GDM1 (cell line): ENCODE measurements at places on chromosomes 1 and 21.

GRCh38 chr1:22402356-22403053 lies 49.1 kb upstream of the ZBTB40 start:
- no peak for DNase-seq

DNA sequence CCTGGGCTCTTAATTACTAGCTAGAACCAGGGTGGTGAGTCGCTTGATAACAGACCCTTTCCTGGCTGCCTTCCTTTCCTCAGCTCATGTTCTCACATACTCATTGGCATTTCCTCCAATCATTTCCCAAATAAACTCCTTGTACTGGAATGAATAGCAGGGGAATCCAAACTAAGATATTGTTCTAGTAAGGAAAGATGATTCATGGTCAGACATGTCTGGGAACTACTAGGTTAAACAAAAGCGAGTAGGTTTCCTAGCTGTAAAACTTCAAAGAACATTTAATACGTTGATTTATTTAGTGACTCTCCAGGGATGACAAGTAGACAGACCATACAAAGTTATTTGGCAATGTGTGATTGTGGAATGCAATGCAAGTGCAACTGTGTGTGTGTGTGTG lies 121.2 kb upstream of the KCNJ6 start:
- DNase-seq: no peak

- DNase-seq: no peak
Measured at GRCh38 chr1:155256058-155256852, 972 bp upstream of the ENTREP3 start.

DNA sequence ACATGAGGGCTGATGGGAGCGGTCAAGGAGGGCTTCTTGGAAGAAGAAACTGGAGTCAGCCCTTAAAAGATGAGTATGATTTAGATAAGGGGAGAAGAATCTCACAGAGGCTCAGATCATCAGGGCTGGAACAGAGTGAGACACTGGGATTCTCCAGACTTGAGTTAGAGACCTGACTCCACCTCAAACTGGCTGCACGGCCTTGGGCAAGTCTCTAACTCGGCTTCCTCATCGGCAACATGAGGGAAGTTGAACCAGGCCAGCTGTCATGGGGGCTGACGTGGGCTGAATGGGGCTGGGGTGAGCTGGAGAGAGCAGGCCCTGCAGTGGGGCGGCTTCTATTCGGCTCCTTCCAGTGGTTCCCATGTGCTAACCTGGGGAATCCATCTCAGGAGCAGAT lies 2.5 kb downstream of the C1QC start:
- no peak for DNase-seq

DNA sequence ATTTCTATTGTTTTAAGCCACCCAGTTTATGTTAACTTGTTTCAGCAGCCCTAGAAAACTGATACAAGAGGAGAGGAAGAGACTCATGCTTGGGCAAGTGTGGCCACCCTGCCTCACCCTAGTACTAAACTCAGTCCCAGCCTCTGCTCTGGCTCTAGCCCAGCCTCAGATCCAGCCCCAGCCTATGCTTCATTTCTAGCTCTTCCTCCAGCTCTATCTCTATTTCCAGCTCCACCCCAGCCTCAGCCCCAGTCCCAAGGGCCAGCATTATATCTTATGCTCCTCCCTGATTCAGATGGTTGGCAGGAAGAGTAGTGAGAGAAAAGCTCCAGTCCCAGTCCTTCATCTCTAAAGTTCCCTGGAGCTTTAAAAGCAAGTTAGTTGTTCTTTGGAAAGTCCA lies 535.5 kb downstream of the PTPRC start:
- DNase-seq: no peak

- DNase-seq: no peak
Measured at GRCh38 chr1:25732821-25733220, 67.2 kb upstream of the SELENON start.

DNA sequence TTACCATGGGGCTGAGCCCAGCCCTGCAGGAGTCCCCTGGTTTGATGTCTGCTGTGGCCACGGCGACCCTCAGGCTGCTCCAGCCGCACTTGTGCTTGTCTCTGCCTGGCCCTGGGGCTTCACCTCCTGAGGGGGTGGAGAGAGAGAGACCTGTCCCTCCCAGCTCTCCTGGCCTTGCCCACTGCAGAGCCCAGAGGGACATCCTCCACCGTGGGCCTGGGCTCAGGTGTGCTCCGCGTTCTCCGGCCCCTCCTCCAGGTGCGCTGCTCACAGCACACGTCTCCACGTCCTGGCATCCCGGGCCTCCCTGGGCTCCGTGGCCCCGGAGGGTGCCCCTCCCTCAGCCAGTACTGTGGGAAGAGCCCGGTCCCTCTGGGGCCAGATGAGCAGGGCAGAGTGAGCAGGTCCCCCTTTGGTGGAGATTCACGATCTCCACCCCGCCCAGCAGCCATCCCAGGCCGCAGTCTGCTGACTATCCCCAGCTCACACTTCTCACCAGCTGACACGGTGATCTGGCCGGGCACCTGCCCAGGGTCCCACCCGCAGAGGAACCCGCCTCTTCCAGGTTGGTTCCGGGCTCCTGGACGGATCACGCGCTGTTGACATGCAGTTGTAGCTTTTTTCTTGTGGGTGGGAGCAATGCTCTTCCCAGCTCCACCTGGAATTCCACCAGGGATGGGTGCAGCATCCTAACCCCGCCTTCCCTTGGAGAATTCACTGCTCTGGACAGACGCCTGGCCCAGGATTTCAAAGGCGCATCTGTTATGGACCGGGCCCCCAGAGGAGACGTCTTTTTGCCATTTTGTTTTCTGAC lies 41.8 kb upstream of the POFUT2 start:
- no peak for DNase-seq

- no peak for DNase-seq
Measured at GRCh38 chr1:40905061-40905460, 42.9 kb upstream of the CITED4 start.

GRCh38 chr1:17966341-17966740 lies 141.3 kb upstream of the IGSF21 start:
- DNase-seq: no peak

- no peak for DNase-seq
Measured at GRCh38 chr1:235669277-235669676, 19.7 kb upstream of the GNG4 start.

DNA sequence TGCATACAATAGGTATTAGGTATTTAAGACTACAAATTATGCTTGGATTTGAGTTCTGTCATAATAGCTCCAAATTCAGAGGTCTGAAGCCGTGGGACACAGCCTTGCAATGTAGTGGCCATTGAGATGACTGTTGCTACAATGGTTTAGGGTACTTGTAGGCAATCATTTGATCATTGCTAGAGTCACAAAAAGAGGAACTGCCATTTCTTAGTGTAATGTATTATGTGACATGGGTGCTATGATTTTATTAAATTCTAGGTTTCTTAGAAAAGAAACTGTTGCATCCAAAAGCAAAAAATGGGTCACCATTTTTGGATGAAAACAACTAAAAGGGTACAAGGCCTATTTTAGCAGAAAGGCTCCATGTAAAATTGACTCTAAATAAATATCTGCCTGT lies 129.9 kb upstream of the ZNF644 start:
- DNase-seq: no peak

DNA sequence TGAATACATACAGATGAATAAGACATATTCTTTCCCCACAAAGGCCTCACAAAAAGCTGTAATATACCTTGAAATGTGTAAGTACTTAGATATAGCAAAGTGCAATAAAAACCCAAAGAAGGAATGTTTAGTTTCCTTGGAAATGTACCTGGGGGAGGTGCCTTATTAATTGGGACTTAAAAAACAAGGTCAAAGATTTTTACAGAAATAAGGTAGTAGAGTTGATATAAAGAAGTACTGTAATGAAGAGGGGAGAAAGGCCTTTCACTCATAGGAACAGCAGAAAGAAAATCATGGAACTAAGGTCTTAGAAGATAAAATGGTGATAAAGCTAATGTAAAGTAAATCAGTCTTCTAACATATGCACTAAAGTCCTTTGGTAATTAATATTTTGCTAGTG lies 153.9 kb upstream of the B3GALT2 start:
- DNase-seq: no peak
